ENCODE measurements at places on chromosomes 7 and 10.

DNA sequence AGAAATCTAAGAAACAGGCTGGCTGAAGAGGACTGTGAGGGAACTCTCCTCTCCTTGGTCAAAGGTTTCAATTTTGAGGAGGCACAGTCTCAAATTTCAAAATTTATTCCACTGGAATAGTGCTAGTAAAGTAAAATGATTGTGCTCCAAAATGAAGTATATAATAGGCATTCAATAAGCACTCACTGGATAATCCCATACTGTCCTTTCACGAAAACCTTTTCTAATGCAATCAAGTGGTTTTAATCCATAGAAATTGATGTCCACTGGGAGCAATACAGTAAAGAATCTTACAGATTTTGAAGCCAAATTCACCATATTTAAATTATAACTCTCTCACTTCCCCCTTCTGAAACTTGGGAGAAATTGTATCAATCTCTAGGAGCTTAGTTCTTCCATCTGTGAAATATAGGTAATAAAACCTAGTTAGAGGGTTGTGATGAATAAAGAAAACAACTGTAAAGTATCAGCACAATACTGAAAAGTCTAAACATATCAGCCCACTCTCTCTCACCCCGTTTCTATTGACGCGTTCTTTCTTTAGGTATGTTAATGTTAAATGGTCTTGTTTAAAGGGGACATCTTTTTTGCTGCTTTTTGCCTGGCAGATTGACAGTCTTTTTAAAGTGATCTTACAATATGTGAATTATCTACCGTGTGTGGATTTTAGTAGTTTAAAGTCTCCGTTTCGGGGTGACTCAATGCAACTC is 40.8 kb upstream of the LRRN3 start:
- DNase-seq = no peak

DNA sequence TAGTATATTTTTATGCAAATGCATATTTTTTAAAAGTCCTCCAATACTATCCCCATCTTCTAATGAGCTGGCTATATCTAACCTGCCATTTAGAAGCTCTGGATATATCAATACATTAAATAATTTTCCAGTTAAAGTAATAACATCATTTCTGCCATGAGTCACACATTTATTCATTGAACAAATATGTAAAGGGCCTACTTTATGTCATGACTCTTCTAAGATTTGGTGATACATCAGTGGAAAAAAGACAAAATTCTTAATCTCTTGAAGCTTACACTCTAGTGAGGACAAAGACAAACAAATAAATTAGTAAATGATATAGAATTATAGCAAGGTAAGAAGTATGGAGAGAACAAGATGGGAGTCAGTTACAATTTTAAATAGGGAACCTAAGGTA is 716.8 kb upstream of the LRRTM3 start:
- DNase-seq = no peak

DNA sequence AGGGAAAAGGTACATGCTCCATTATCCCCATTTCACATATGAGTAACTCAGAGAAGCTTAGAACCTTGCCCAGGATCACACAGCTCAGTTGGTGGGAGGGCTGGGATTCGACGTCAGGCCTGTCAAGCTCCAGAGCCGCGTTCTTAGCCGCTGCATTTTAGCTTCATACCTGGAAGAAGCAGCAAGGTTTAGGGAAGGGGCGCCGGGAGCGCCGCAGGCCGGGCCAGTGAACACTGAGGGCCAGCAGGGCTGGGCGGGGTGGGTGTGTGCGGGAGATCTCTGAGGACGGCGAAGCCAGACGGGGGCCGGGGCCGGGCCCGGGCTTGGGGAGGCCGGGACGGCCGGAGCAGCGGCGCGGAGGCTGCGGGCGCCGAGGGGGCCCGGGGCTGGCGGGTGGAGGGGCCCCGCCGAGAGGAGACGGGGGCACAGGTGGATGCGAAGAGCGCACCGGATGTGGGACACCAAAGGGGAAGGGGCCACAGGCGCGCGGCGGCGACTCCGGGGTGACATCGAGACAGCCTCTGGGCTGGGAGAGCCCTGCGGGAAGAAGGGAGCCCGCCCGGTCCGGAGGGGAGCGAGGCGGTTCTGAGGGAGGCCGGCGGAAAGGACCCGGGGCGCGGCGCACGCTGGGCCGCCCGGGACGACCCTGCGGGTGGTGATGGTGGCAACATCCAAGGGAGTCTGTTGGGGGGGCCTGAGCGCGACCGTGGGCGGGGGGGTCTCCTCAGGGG is 498 bp downstream of the NDST2 start:
- DNase-seq = no peak

- DNase-seq = no peak
Measured at GRCh38 chr7:119090851-119091250, 866.3 kb downstream of the ANKRD7 start.

DNA sequence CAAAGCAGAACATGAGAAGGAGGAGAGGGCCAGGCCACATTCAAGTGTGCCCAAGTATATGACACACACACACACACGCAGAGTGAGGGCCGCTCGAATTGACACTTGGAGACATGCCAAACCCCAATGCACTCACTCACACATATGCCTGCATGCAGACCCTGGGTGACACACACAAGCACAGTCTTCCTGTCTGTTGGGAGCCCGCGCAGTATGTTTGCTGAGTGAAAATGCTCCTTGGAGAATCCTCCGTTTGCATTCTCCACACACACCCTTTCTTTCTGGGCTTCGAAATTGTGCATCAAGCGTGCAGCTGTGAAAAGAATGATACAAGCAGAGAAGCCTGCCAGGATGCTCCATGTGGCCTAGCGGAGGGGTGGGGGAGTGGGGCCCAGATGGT is 120.9 kb downstream of the PLXNA4 start:
- no peak for DNase-seq

- no peak for DNase-seq
Measured at GRCh38 chr10:75466886-75467285, 35.5 kb downstream of the LRMDA start.

- no peak for DNase-seq
Measured at GRCh38 chr7:18086165-18087025, 58.7 kb upstream of the PRPS1L1 start.

DNA sequence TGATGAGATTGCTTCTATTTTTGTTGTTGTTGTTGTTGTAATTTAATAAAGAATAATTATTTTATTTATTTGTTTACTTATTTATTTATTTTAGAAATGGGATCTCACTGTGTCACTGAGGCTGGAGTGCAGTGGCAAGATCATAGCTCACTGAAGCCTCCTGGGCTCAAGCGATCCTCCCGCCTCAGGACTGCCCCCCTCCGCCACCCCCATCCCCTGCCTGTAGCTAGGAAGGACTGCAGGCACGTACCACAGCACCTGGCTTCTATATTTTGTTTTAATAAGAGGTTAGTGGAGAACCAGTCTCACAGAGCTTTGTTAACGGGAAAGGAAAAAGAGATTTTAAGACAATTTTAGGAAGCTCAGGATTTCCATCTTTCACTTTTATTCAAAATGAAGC is 19.5 kb upstream of the SMC3 start:
- DNase-seq = no peak

DNA sequence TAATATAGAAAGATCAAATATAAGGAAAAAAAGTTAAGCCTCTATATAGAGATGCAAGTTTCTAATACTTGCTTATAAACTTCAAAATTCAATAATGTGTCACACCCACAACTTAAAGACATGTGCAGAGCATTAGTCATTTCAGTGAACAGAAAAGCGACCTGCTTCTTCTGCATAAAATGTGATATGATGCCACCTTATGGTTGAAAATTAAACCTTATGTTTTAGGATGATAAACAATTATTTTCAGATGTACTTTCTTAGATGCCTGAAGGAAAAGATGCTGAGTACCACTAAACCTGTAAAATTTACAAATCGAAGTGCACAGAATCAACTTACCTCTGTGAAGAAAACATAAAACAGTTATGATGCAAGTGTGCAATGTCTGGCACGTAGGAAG is 96.0 kb downstream of the MTERF1 start:
- DNase-seq = peak; percentile 46

DNA sequence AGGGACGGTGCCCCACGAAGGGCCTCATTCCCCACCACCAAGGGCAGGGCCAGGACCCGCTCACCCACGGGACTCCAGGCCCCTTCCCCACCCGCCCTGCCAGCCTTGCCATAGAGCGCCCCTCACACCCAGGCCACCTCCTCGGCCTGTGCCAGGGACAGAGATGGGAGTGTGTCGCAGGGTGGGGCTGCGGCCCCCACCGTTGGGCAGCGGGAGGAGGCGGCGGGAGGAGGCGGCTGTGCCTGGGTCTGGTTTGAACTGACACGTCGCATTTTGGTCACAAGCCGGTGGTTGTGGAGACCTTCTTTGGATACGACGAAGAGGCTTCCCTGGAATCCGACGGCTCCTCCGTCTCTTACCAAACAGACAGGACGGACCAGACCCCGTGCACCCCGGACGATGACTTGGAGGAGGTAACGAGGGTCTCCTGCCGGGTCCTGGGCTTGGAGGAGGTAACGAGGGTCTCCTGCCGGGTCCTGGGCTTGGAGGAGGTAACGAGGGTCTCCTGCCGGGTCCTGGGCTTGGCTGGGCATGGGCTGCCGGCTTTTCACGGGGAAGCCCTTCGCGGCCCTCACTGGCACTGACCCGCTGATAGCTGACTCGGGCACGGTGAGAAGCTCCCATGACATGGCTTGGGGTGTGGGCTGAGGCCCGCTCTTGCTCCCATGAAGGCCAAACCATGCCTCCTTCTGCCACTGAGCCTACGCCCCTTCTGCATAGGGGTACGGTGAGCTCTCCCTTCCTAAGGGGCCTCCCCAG is 46.4 kb upstream of the DPYSL4 start:
- no peak for DNase-seq

GRCh38 chr7:151680810-151681209 is 161.1 kb upstream of the RHEB start:
- DNase-seq = no peak

DNA sequence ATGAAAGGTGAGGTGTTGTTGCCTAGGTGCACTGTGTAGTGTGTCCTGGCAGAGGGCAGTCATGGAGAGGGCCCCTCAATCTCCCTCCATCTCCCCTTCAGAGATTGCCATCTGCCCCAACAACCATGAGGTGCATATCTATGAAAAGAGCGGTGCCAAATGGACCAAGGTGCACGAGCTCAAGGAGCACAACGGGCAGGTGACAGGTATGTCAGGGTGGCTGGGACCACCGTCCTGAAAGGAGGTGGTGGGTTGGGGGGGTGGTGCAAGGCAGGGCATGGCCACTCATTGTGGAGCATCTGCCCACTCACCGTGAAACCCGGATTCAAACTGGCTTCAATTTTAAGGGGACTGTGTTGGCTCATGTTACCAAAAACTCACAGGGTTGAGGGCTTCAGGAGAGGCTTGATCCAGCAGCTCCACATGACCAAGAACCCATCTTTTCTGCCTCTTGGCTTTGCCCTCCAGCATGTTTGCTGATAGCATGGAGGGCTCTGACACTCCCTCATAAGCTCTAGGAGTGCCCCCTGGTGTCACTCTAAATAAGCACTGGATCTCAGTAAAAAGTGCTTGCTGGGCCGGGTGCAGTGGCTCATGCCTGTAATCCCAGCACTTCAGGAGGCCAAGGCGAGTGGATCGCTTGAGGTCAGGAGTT is 12.2 kb downstream of the ARPC1B start:
- no peak for DNase-seq

- DNase-seq = no peak
Measured at GRCh38 chr10:90988802-90989201, 67.9 kb upstream of the ANKRD1 start.

- DNase-seq = no peak
Measured at GRCh38 chr10:120634659-120635058, 177.6 kb downstream of the PLPP4 start.

GRCh38 chr7:99218406-99219184 is 10.7 kb upstream of the KPNA7 start:
- DNase-seq = no peak

GRCh38 chr10:15439341-15439842 is 68.3 kb upstream of the FAM171A1 start:
- no peak for DNase-seq

- no peak for DNase-seq
Measured at GRCh38 chr10:31384589-31384949, 65.6 kb downstream of the ZEB1 start.

DNA sequence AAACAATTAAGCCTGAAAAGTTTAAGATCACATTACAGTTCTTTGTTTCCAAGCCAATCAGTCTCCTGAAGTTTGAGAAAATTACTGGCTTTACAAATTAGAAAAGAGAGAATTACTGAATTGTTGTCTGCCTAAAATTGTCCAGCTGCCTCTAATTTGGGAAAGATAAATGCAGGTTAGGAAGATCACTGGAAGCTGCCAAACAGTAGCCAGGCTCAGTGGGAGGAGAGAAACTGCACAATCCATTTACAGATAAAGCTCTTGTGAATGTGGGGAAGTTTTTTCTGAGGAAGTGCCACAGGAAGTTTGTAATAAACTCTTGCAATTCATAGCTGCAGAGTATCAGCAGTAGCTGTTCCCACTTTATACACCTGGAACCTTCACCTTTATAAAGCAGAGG is 100.7 kb downstream of the IQUB start:
- peak; percentile 61 for DNase-seq

DNA sequence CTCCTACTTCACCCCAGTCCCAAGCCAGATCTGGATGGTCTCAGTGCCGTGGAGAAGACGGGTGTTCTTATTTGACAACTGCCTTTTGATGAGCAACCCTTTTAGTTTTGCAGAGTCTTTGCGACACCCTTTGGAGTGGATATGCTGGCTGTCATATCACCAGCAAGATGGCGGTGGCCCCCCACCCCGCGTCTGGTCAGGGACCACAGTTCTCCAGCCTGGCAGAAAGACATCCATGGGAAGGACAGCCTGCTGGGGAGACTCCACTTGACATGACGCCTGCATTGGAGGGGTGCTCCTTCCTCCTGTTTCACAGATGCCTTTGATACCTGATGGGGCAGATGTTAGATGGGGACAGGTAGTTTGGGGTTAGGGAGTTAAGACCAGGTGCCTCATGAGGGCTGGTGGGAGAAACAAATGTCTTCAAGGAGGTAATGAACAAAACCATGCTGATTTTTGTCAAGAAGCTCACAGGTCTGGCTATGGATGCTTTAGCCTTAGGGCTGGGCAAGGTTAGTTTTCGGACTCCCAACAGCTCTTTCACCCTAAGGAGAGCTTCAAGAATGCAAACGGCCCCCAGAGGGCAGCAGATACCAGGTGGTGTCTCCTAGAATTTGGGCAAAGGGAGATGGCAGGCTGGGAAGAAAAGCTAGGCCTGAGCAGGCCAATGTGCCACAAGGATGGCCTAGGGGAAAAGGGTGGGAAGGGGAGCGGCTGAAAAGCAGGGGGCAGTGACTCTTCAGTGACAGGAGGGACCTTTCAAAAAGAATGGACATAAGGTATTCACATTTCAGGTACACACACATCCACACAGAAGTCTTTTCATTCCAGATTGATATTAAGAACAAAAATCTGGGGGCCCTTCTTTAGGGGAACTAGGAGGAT is 95.2 kb downstream of the CLEC2L start:
- no peak for DNase-seq

DNA sequence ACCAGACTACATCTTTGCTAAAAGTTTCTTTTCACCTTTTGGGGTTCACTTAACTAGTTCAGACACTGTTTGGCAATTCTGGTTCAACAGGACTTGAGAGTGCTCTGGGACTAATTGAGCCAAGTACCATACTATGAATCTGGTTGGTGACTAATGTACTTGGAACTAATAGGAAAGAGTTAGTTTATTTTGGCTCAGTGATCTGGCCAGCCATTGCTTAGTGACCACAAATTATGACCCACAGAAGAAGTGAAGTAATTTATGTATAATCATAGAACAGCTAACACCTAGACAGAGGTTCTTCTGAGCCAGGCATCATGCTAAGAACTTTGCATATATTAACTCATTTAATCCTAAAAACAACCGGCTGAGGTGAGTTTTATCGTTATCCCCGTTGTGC is 126.5 kb upstream of the JCAD start:
- DNase-seq = no peak
